Activated naive CD4-positive, alpha-beta T cell (primary cell): ENCODE measurements at places on chromosomes 7 and 10.

DNA sequence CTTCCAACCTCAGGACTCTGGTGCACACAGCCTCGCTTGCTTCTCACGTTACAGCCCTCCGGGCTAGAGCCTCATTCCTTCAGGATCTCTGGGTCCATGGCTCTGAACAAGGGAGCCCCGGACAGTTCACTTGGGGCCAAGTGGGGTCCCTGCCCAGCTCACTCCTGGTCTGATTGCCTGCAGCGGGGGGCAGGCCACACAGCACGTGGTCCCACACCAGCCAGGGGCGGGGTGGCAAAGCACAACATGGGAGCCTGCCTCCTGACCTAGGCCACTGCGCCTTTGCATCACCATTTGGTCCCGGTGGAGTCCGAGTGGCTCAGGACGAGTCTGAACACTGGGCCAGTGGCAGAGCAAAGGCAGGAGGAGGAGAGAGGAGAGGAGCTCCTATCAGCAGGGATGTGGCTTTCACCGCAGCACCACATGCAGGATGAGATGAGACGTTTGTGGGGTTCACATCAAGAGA lies 13.4 kb upstream of the CRYGN start:
- DNase-seq = no peak

DNA sequence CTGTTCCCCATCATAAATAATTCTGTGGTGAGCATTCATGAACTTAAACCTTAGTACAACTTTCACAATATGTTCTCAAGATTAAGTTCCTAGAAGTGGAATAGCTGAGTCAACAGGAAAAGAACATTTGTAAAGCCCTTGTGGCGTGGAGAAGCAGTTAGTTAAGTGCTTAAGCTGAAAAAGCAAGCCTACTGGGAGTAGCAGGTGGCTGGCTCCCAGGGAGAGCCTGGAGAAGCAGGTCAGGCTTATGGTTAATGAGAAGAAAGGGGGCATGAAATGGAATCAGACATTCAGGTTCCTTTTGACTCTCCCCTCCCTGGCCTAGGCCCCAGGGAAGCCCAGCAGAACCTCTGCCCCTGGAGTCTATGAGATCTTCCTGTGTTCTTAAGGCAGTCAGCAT lies 35.3 kb downstream of the VSTM4 start:
- DNase-seq = no peak

DNA sequence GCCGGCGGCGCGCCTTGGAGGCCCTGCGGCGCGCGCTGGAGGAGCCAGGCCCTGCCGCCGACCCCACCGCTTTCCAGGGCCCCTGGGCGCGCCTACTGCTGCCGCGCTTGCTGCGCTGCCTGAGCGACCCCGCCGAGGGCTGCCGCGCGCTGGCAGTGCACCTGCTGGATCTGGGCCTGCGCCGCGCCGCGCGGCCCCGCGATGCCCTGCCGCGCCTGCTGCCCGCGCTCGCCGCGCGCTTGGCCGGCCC lies 280 bp downstream of the DNAAF5 start:
- no peak for DNase-seq

- no peak for DNase-seq
Measured at GRCh38 chr7:87450706-87451105, 24.8 kb downstream of the ABCB4 start.

GRCh38 chr7:114264023-114264422 lies 150.6 kb upstream of the FOXP2 start:
- DNase-seq = no peak

DNA sequence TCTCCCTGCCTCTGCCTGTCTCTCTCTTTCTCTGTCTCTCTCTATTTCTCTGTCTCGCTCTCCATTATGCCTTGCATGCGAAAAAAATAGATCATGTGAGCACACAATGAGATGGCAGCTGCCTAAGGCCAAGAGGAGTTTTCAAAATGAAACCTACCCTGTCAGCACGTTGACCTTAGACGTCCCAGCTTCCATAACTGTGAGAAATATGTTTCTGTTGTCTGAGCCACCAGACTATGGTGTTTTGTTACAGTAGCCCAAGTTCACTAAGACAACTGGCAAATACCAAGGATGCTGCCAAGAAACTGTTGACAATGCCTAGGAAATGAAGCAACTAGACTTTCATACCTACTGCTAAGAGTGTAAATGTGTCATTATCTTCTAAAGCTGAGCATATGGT lies 70.6 kb upstream of the PLXDC2 start:
- DNase-seq = no peak

- no peak for DNase-seq
Measured at GRCh38 chr10:76624470-76624869, 1013.1 kb downstream of the KCNMA1 start.
